Activated CD8-positive, alpha-beta T cell treated with anti-CD3 and anti-CD28 coated beads, Interleukin-2, amount 10 ng/mL, durations not matched to agents 7 days and 5 days (primary cell): ENCODE measurements at places on chromosomes 12 and 14. TPM values are rescaled to one million over a fixed set of nuclear protein-coding genes. Genes with fewer than 3 reads are reported as not detected.

- DNase-seq: no peak
These were observed 61.8 kb downstream of the FBXL14 start for GRCh38 chr12:1532375-1533165.

GRCh38 chr12:630656-631632 is 32.3 kb downstream of the NINJ2 start:
- DNase-seq: peak; percentile 81

TMEM121 gene
- total RNA-seq: 8.6 TPM

GRCh38 chr14:99758872-99759545 is 34.2 kb upstream of the EML1 start:
- no peak for DNase-seq

DNA sequence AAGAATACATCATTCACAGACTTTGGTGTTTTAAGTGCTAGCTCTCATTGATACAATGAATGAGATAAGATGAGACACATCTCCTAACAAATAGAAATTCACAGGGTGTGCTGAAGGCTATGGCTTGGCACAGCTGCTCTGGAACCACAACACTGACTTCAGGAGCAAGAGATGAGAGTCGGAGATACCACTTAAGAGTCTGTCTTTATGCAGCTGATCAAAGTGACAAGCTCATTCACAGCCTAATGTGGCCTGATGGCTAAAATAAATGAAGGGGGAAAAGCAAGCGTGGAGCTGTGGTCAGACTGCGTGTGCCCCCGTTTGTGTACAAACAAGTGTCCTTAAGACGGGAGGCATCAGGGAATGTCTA is 29.7 kb upstream of the FAM181A start:
- no peak for DNase-seq

DNA sequence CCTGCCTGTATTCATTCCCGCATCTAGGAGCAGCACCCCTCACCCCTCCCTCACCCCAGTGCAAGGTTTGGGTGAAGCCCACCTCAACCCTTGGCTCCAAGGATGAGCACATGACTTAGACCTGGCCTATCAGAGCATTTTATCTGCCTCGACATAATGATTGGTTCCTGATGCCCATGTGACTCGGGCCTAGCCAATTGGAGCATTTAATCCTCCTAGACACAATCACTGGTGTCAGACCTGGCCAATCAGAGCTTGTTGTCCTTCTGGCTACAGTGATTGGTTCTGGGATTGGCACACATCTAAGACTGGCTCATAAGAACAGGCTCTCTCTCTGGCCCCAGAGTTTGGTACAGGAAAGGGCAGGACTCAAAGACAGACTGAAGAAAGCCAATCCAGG is 73.1 kb upstream of the MYL2 start:
- no peak for DNase-seq

- no peak for DNase-seq
These were observed 58.8 kb upstream of the ISM2 start for GRCh38 chr14:77557391-77557790.

PCED1B gene
- total RNA-seq: 72.1 TPM

RD3L gene
- total RNA-seq: not detected
